ENCODE measurements at places on chromosomes 7 and 10.

DNA sequence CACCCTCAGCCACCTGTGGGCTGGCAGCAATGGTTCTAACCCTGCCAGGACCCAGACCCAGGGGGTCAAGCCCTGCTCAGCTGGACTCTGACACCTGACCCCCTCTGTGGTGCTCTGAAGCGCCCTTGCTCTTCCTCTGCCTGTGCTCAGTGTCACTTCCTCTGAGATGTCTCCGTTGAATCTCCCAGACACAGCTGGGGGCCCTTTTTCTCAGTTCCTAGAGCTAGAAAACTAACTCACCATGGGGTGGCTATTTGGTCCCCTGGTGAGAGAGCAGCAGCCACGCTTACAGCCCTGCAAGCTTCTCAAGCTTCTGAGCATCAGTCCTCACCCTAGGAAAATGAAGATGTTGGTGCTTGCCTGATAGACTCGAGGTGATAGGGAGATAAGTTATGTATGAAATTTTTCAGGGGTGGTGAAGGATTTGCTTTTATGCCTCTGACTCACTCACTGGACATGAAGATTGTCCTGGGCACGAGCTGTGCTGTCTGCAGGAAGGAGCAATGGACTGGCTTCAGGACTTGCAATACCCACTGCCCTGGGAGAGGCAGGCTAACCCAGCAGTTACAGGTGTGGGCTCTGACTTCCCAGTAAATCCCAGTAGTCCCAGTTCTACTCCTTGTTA lies 29.6 kb downstream of the COL13A1 start:
- no peak for DNase-seq

DNA sequence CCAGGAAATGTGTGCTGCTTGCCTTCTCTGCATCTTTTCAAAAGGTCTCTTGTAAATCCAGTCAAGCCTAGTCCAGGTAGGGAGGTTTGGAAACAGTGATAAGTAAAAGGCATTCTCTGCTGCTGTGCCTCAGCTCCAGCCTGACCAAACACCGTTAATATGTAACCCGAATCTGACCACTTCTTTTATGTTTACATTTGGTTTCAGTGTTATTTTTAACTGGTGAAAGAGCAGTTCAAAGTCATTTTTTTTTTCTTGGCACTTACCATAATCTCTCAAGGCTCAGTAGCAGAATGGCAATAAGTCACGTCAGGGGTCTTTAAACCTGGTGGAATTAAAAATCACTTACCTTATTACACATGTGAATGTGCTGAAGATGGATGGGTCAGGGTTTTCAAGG lies 216.8 kb downstream of the PTEN start:
- no peak for DNase-seq

DNA sequence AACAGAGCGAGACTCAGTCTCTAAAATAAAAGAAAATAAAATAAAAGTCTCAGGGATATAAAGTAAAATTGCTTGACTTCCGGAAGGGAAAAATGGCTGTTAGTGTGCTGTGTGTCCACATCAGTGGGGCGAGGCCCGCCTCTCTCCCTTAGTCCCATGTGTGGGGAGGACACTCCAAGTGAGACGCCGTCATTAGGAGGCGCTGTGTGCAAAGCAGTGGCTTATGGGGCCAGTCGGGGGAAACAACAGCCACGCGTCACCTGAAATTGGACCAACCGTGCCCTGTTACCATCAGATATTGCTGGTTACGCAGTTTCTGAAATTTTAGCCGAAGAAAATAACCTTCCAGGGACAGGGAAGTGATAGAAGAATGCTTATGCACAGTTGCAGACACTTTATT lies 15.8 kb downstream of the SFXN4 start:
- no peak for DNase-seq

DNA sequence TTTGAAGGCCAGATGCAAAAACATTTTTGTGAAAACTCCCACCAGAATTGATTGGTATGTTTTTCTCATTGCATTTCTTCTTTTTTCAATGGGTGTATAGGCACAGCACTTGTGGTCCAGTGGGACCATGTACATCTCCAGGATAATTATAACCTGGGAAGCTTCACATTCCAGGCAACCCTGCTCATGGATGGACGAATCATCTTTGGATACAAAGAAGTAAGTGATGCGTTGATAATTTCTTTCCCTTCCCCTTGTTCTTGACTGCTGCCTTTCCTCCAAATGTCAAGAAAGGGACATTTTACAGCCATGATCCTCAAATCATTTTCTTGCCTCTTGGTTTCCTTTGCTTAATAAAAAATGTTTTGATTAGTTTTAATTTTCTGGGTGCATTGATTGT lies 331.5 kb downstream of the PLXDC2 start:
- DNase-seq, result no peak

GRCh38 chr10:117653170-117653515 lies 110.6 kb downstream of the EMX2 start:
- DNase-seq, result no peak

DNA sequence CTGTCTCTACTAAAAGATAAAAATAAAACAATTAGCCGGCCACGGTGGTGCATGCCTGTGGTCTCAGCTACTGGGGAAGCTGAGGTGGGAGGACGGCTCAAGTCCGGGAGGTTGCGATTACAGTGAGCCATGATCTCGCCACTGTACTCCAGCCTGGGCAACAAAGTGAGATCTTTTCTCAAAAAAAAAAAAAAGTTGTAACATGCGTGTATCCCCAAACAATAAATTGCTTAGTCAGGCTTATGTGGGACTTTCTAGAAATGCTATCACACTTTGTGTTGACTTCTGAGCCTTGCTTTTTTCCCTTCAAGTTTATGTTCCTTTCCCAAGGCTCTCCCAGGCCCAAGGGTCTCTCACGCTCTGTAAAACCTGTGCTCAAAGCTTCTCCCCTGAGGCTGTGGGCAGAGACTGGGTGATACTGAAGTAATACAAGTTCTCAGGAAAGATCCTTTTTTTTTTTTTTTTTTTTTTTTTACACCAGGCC lies 88.0 kb upstream of the TNS3 start:
- no peak for DNase-seq

- no peak for DNase-seq
Measured at GRCh38 chr10:33537066-33537465, 202.6 kb upstream of the NRP1 start.

- DNase-seq, result no peak
Measured at GRCh38 chr7:26691406-26691805, 173.0 kb downstream of the SKAP2 start.

DNA sequence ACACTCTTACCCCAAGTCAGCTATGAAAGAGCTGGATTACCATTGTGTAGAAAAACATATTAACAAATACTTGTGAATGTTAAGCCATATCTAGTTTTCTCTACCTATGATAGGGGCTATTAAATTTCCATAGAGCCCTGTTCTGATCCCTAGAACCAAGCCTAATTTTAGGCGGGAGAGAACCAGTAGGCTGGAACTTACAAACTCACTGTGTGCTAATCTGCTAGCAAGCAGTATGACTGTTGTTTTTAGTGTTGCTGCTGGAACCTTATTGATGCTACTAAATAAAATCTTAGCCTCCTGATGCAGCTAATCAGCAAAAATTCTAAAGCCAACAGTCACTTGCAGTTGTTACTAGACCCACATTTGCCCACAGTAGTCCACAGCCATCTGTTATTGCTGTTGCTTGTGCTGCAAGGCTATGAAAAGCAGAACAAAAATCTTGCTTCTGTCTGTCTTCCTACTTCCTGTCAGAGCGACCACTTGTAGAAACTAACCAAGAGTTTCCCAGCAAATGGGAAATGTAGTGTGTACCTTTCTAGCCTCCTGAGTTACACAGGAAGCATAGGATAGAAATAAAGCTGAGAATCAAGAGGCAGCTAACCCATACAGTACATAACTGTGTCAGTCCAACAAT lies 368.4 kb downstream of the ARL4A start:
- DNase-seq, result no peak

DNA sequence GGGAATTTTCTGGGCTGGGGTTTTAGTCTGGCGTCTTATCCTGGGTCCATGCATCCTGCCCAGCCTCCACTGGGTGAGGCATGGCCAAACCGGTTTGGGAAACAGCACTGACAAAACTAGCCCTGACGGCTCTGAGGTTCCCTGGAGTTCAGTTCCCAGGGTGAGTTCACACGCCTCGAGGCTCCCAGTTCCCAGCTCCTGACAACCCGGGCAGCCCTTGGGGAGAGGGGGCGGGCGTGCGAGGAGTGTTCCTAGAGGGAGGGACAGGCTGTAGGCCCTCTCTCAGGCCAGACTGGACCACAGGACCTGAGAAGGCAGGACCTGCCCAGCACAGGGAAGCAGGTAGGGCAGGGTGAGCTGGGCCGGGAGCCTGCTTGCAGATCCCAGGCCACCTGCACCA lies 82.3 kb upstream of the PPIF start:
- no peak for DNase-seq
